ENCODE measurements at places on chromosomes 3 and 15.

- DNase-seq, result no peak
Measured at GRCh38 chr15:53833134-53833624, 73.7 kb upstream of the WDR72 start.

DNA sequence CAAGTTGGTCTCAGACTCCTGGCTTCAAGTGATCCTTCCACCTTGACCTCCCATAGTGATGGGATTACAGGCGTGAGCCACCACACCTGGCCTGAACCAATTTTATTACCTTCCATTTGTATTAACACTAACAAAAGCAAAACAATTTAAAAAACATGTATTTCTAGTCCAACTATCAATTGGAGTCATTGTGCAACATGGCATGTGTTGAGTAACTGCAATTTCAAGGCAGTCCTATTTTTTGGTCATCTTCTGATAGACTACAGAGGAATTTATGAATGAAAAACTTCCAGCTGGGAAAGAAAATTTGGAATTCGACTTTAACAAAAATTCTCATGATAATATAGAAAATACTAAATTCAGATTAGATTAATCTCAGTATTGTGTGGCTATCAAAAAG lies 16.8 kb downstream of the SPTSSB start:
- no peak for DNase-seq

- DNase-seq, result no peak
Measured at GRCh38 chr15:60407415-60407805, 9.6 kb upstream of the ANXA2 start.

- DNase-seq, result no peak
Measured at GRCh38 chr3:33312361-33312760, 35.1 kb downstream of the FBXL2 start.

- DNase-seq, result no peak
Measured at GRCh38 chr15:36330598-36330997, 248.8 kb upstream of the CDIN1 start.

GRCh38 chr3:23931597-23931996 lies 13.5 kb upstream of the NR1D2 start:
- no peak for DNase-seq
